ENCODE measurements at places on chromosomes 1 and 21.

GRCh38 chr1:5617179-5617520 lies 375.1 kb downstream of the NPHP4 start:
- no peak for DNase-seq

GRCh38 chr1:32142446-32143301 lies 34.8 kb downstream of the KPNA6 start:
- DNase-seq, result peak; percentile 16

DNA sequence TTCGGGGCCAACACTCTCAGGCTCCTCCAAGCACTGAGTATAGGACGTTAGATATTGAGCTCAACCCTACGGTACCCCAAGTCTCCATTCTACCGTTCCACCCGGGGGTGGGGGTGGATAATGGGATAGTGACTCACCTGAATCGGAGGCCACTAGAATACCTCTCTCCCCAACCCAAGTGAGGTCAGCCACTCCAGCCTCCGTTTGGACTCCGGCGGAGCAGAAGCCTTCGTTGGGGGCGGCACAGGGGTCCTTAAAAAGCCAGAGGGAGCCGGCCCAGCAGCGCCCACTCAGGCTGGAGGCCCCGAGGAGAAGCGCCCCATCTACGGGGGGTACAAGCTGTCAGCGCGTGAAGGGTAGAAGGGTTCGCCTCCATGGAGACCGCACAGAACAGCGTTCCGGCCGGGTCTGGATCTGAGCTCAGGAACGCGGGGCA lies 556 bp downstream of the WDR77 start:
- DNase-seq, result no peak

- no peak for DNase-seq
Measured at GRCh38 chr21:43001316-43001715, 27.0 kb downstream of the PKNOX1 start.

DNA sequence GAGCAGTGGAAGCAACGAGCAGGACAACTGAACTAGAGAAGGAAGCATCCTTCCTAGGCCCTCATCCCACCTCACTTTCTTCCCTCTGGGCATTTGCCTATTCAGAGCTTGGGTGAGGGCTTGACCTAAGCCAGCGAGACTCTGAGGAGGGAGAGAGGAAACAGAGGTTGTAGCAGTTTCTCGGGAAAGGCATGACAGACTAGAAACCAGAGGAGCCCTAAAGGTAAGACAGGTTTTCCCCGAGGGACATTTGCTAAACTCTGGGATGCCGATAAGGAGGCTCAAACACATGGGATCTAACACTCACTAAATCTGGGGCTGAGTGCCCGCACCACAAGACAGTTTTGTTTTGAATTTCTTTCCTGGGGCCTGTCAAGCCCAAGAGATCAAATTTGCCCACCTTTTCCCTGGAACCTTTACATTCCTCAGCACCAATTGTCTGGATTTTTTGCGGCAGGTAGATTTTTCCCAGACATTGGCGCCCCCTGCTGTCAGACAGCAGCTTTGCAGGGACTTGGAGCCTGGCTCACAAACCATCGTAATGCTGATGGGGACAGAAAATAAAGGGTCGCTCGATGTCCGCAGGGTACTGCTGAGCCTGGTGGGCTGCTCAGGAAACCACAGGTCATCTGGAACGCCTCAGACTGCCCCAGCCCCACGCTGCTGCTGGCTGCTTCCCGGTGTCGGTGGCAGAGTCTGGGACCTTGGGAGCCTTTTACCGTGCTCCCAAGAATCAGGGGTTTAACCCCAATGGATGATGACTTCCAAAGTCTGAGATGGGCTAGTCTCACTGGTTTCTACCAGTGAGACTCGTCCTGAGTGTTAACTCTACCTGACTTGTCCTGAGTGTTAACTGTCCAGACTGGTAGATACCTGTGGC lies 23.4 kb upstream of the TSPAN2 start:
- peak; percentile 53 for DNase-seq

- no peak for DNase-seq
Measured at GRCh38 chr1:18155881-18156385, 48.3 kb downstream of the IGSF21 start.

GRCh38 chr1:17941431-17942189 lies 166.0 kb upstream of the IGSF21 start:
- no peak for DNase-seq

DNA sequence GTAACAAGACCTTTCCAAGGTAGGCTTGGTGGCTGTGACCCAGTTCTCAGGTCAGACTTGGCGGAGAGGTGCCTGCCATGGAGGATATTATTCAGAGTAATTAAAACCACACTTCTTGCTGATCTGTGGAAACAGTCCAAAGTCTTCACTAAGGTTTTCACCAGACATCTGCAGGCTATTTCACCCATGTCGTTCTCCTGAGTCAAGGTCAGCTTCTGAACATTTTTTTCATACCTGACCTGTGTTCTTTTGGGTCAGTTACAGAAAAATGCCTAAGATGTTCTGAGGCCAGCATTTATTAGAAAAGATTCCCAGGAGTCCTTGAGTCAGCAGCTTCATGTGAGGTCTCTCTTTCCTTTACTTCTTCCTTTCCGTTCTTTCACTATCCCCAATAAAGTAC lies 54.9 kb downstream of the RGL1 start:
- DNase-seq, result no peak

GRCh38 chr1:89590341-89591080 lies 42.4 kb upstream of the LRRC8C start:
- DNase-seq, result no peak

GRCh38 chr21:34874684-34875513 lies 174.2 kb downstream of the RUNX1 start:
- no peak for DNase-seq

- peak; percentile 53 for DNase-seq
Measured at GRCh38 chr1:56453016-56453415, 126.3 kb downstream of the PLPP3 start.

- no peak for DNase-seq
Measured at GRCh38 chr1:22854688-22855565, 117.7 kb downstream of the LACTBL1 start.

- no peak for DNase-seq
Measured at GRCh38 chr1:14939527-14940284, 213.8 kb upstream of the TMEM51 start.

GRCh38 chr1:214637722-214638458 lies 34.9 kb downstream of the CENPF start:
- no peak for DNase-seq

DNA sequence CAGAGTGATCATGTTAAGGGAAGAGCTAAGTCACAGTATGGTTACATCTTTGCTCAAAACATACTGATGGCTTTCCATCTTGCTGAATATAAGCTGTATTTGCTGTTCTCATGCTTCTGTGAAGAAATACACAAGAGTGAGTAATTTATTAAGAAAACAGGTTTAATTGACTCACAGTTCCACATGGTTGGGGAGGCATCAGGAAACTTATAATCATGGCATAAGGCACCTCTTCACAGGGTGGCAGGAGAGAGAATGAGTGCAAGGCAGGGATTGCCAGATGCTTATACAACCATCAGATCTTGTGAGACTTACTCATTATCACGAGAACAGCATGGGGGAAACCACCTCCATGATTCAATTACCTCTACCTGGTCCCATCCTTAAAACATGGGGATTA lies 24.4 kb upstream of the RGS5 start:
- no peak for DNase-seq

GRCh38 chr1:58785442-58786058 lies 1.7 kb upstream of the JUN start:
- no peak for DNase-seq

DNA sequence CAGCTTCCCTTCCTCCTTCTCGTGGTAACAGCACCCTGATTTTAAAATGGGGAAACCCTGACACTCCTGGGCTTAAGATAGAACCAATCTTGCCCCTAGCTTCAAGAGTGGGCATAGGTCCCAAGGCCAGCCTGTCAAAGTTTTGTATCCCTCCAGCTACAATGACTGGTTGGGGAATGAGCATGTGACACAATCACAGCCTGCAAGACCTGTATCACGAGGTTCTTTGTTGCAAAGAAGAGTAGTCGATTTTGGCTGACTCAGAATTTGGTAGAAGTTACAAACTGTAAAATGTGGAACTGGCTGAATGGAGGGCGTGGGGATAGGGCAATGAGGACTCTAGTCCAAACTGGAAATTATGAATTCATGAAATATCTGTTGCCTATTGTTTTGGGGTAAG lies 18.7 kb downstream of the CTSK start:
- no peak for DNase-seq

- DNase-seq, result no peak
Measured at GRCh38 chr1:79811173-79811572, 804.6 kb upstream of the ADGRL4 start.

DNA sequence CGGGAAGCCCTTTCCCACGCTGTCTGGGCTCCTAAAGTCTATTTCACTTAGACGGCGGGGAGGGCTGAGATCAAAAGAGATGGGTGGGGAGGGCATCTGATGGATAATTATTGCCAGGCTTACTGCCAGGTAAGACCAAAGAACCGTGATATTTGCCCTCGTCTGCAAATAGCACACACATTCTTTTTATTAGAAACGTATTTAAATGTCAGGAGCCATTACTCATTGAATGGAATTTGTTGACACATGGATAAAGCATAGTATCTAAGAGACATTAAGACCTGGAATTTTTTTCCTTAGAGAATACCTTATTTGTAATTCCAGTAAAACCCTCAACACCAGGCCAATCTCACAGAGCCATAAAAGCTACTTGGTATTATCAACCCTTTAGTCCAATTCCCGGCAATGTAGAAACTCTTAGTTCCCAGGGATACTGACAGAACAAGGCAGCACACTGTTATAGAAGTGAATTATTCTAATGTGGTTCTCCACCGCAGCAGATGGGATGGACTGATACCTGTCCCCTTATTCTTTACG lies 10.6 kb downstream of the URB1 start:
- DNase-seq, result no peak

DNA sequence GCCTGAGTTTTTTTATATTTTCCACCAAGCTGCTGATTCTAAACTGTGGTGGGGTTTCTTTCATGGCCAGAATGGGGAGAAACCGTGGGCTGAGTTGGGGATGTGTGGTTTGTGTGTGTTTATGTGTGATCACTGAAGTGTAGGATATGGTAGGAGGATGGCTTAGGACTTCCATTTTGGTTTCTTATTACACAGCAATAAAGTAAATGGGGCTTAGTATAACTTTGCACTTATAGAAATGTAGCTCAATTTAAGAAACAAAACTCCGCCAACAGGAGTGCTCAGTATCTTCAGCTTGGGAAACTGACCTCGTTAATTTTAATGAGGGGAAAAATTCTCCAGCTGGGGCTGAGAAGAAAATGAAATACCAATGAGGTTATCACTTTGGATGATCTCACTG lies 77.8 kb downstream of the PBX1 start:
- no peak for DNase-seq

DNA sequence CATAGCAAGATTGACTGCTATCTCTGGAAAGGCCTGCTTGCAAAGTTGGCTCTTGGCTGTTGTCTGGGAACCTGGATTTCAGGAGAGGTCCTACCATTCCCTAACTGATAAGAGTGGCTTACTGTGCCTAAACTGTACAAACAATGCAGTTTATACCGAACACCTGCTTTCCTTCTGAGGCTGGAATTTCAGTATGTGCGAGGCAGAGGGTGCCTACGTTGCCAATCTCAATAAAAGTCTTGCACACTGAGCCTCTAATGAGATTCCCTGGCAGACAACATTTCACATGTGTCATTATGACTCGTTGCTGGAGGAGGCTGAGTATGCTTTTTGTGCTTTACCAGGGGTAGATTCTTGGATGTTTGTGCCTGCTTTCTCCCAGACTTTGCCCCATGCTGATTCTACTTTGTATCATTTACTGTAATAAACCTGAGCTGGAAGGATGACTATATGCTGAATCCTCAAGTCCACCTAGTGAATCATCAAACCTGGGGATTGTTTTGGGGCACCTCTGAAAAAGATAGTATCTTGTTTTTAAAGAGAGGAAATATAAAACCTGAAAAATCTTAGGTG lies 58.9 kb upstream of the GNG4 start:
- DNase-seq, result no peak

GRCh38 chr1:41919764-41920397 lies 1.2 kb upstream of the HIVEP3 start:
- peak; percentile 85 for DNase-seq

- DNase-seq, result no peak
Measured at GRCh38 chr21:41407541-41408460, 18.2 kb upstream of the MX1 start.

- no peak for DNase-seq
Measured at GRCh38 chr1:25534410-25534788, 9.0 kb upstream of the LDLRAP1 start.

DNA sequence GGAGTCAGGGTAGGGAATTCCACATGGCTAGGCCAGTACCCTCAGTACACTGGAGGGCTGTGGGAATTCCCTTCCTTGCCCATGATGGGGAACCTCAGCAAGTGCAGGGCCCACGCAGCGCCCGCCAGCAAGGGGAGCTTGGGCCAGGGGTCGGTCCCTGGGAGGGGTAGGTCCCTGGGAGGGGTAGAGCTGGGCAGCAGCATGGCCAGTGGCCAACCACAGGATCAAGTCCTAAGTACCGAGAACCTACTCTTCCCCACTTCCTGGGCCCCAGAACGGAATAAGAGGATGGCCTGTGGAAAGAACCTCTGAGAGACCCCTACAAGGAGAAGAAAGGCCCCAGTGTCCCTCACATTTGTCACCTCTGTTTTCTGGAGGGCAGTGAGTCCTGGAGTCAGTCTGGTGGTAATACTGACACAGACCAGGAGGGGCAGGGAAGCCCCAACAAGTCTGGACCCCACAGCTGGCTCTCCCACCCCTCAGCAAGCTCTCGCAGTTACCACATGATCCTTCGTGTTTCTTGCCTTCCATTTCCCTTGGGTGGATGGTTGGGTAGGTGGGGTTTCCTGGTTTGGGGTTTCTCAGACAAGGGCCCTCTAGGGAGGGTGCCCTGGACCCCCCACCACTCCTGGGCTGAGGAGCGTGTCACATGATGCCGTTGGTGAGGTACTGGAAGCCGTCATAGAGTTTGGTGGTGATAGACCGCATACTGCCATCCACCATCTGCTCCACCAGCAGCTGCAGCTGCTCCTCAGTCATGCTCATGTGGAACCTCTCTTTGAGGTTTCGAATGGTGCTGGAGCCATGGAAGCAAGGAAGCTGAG lies 10.3 kb downstream of the ZNF687 start:
- peak; percentile 45 for DNase-seq

- DNase-seq, result no peak
Measured at GRCh38 chr1:244965185-244966030, 101.1 kb upstream of the HNRNPU start.

DNA sequence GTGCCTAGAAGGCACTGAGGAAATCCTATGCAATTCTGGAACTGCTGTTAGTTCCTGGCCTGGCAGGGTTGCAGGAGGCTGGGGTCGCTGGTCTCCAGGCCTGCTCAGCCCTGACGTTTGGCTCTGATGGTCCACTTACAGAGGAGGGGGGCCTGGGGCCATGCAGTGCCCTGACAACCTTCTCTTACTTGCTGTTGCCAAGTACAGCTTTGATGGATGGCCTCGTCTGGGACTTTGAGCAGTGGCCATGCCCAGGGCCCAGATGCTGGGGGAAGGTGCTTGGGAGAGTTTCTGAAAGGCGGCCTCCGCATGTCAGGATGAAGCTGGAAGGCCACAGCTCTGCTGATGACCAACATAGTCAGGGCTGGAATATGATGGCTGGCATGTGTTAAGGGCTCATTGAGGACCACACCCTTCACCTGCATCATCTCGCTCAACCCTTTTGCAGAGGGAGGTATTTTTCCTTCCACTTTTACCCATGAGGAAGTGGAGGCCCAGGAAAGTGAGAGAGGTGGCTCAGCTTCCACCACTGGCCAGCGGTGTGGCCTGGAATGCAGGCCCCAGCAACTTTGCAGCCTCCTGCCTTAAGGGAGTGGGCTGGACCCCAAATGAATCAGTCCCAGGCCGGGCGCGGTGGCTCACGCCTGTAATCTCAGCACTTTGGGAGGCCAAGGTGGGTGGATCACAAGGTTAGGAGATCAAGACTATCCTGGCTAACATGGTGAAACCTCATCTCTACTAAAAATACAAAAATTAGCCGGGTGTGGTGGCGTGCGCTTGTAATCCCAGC lies 34.7 kb upstream of the LRRC3 start:
- DNase-seq, result no peak

GRCh38 chr1:38283696-38284470 lies 237.3 kb upstream of the POU3F1 start:
- DNase-seq, result no peak
